ENCODE measurements at places on chromosomes 11 and 22.

GRCh38 chr11:88849368-88849767 lies 216.4 kb downstream of the GRM5 start:
- DNase-seq = peak; percentile 26

DNA sequence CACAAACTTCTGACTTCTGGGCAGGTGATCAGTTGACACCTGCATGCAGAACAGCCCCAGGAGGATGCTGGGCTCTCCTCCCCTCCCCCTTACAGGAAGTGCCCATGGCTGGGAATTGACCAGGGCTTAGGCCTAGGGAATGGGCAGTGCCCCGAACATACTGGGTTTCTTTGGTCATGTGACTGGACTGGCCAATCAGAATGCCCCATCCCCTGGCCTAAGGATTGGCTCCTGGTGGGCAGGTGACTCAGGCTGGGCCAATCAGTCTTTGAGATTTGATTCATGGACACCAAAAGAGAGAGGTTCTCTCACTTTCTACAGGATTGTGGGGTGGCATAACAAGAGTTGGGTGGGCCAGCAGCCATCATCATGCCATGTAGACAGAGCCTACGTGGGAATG lies 37.1 kb downstream of the MCM5 start:
- DNase-seq = no peak

GRCh38 chr11:130391711-130392110 lies 36.7 kb downstream of the ADAMTS8 start:
- DNase-seq = no peak

DNA sequence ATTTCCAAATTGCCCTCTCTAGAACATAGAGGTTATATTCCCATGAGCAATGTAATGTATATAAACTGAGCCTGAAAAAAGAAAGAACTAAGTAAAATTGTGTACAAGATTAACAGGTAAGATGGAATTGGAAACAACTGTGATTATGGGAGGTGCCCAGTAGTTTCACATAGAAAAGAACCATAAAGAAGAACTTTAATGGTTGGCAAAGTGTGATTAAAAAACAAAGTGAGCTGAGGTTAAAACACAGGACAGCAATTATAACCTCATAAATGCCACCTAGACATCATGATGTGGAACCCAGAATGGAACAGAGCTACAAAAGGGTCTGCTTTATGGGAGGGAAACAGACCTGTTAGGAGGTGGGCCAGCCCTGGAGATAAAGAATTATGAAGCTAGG lies 58.6 kb downstream of the CYB5R2 start:
- DNase-seq = no peak

DNA sequence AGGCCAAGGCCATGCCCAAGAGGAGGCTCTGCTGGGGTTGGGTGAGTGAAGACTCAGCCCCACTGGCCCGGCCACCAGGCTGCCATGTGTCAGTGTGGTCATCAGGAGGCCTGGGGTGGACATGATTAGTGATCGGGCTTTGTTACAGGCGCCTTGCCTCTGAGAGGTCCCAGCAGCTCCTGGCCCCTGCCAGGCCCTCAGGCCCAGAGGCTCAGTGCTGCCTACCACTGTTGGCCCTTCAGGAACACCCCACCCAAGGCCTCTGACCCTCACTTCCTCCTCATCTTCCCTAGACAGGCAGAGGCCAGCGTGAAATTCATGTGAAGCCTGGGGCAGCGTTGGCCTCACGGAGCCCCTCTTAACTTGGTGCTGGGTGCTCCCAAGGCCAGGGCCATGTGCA lies 2.2 kb downstream of the MRPL23 start:
- DNase-seq = no peak

GRCh38 chr11:23893126-23893525 lies 603.7 kb upstream of the LUZP2 start:
- no peak for DNase-seq

DNA sequence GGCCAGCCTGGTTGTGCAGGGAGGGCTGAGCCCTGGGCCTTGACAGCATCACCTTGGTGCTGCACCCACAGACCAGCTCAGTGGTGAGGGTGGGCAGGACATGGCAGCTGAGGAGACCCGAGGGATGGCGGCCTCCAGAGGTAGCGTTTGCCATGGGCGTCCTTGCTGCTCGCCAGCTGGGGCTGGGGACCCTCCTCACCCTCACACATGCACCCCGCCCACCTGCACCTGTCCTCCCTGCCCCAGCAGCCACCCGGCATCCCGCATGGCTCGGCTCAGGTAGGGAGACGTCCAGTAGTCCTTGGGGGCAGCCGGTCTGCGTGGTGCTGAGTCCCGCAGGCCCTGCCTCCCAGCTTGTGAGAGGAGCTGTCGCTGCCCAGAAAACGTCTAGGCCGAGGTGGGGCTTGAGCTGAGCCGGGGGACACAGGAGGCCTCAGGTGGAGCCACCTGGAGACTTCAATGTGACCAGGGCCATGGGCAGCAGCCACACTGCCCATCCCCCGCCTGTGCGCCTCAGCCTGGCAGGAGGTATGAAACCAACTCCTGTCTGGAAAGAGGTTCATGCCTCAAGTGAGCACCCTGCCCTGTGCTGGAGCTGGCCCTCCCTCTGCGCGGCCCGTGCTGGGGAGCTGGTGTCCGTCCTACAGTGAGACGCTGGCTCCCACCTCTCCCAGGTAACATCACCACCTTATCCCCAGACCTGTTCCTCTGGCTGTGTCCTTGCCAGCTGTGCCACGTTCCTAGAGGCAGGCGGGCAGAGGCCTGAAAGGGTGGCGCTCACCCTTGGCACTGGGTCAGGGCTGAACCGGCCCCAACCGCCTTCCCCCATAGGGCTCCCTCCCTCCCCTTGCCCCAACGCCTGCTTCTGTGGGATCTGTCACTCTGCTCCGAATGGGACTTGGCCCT lies 3.3 kb upstream of the TRABD start:
- DNase-seq = no peak

DNA sequence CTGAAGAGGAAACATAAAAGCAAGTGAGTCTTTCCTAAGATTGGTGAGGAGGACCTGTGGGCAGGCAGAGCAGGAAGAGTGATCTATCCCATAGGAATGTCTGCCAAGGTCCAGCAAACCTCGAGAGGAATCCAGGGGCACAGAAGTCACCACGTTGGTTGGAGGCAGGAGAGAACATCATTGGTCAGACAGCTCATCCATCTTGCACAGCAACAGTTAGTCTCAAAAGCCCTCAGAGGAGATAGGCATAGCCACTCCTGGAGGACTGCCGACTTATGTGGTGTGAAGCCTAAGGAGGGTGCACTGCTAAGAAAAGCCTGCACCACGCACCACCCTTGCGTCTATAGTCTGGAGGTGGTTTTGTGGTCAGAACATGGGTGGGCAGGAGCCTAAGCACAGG lies 109.1 kb downstream of the RASSF10 start:
- no peak for DNase-seq

DNA sequence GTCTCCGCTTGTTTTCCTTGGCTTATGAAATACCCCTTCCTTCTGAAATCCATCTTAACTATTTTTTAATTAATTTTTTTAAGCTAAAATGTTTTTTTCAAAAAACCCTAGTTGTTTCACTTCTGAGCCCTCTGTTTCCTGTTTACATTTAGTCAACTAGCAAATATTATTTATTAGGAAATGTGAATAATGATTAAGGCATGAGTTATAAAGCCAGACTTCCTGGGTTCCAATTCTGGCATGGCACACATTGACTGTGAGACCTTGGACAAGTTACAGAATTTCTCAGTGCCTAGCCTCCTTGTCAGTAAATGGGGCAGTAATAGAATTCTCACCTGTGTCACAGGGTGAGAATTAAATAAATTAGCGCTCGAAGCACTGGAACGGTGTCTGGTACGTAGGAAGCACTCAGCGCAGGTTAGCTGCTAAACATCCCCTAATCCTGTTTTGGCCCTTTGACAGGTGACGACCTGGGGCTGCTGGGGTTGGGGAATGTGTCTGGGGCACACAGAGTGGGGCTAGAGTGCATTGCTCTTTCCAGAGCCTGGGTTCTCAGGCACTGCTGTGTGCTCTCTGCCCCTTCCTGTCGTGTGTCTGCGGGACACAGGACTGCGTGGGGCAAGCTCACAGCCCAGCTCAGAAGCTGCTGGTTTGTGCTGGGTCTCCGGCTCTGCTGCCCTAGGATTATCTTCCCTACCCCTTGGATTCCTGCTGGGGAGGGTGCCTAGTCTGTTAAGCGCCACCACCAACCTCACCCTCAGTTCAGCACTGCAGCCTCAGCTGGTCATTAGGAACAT lies 13.1 kb downstream of the PANX1 start:
- no peak for DNase-seq

DNA sequence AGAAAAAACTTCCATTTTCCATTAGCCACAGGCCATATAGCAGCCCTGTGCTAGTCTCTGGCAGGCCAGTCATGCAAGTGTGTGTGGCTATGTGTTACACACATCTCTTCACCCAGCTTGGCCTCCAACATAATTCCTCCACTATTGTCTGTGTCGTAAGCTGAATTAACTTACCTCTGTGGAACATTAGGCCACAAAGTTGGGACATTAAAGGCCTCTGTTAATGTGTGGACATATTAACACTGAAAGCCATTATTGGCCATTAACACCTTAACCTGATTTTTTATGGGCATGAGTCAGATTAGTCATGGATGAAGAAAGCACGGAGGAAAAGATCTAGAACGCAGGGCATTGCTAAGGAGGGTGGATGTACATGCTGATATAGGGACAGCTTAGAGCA lies 100.1 kb downstream of the DBX1 start:
- DNase-seq = no peak

GRCh38 chr11:131749101-131749500 lies 378.7 kb downstream of the NTM start:
- no peak for DNase-seq

GRCh38 chr11:2186669-2187279 lies 15.2 kb upstream of the TH start:
- no peak for DNase-seq

DNA sequence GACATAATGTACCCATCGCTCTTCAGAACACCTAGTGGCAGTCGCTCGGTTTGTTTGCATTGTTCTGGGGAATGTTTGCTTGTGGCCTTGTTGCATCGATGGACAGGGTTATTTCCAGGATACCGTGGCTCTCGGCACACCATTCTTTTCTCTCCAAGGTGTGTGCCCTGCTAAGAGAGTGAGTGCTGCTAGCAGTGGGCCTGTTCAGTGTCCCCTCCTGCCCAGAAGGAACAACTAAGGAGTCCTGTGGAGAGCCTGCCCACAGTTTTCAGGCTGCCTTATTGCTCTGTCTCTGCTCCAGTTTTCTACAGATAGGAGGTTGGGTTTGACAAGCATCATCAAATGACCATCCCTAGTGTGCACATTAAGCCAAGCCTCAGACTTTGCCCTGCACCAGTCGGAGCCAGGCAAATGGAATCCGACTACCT lies 1.4 kb downstream of the CRY2 start:
- no peak for DNase-seq

GRCh38 chr11:65891219-65892136 lies 1.0 kb downstream of the CCDC85B start:
- no peak for DNase-seq

GRCh38 chr11:20023082-20023426 lies 137.2 kb downstream of the DBX1 start:
- no peak for DNase-seq

DNA sequence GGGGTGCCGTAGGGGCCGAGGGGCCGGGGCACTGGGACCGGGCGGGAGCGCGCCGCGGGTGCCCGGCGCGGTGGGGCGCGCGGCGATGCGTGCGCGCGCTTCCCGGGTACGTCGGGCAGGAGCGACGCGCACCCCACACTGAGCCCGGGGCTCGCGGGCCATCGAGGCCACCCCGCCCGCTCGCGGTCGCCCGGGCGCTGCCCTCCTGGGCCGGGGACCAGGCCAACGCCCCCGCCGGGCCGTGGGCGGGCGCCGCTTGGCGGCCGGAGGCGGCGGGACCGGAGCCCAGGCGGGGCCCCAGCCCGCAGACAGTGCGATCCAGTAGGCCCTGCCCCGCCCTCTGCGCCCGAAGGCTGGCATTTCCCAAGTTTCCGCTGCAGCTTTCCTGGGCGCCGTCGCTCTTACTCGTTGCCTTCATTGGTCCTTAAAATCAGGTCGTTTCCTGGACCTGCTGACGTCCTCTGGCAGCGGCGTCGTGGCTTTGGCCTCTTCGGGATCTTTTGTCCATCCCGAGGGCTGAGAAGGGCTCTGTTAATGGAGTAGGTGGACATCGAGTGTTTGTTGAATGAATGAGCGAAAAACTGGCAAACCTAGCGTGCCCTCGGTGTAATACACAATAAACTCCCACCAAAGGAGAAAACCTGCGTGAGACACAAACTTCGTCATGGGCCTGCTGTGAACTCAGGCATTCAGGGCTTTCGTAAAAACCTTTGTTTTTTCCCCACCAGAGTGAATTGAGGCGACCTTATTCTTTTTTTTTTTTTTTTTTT lies 638 bp downstream of the PARVA start:
- DNase-seq = peak; percentile 24

DNA sequence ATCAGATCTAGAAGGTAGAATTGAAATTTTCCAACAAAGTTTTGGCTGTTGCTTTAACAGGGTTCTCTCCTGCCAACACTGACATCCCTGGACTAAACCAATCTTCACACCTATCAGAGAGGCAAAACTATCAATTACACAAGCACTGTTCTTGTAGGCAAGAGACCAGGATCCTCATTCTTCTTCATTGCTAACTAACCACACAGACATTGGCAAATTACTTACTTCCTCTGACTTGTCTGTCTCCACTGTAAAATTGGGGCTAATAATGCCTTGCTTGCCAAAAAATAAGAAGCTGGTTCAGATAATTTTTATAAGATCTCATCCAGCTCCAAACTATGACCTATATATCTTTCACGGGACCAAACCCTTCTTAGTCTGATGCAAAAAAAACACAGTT lies 93.8 kb upstream of the DDI1 start:
- no peak for DNase-seq

DNA sequence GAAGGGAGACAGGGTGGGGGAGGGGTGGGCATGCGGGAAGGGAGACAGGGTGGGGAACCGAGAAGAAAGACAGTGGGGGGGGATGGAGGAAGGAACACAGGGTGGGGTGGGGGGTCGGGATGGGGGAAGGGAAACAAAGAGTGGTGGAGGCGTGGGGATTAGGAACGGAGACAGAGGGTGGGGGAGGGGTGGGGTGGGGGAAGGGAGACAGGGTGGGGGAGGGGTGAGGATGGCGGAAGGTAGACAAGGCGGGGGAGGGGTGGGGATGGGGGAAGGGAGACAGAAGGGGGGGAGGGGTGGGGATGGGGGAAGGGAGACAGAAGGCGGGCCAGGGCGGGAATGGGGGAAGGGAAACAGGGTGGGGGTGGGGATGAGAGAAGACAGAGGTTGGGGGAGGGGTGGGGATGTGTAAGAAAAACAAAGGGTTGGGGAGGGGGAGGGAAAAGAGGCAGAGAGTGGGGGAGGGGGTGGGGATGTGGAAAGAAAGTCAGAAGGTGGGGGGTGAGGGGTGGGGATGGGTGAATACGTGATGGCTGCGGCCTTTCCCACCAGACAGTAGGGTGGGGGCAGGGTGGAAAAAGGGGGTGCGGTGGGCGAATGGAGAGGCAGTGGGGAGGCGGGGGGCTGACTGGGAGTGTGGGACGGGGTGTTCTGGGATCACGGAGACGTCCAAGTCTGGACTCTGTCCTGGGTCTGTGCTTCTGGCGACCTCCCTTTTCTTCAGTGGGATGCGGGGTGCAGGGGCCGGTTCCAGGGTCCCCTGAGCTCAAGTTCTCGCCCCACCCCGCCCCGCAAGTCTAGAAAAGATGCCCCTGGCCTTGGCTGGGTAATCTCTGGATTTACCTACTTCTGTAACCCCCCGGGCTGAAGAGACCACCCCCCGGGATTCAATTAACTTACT lies 744 bp downstream of the PRAME start:
- DNase-seq = no peak
